ENCODE measurements at places on chromosomes 7 and 10. TPM values are rescaled to one million over a fixed set of nuclear protein-coding genes. Genes with fewer than 3 reads are reported as not detected.

DNA sequence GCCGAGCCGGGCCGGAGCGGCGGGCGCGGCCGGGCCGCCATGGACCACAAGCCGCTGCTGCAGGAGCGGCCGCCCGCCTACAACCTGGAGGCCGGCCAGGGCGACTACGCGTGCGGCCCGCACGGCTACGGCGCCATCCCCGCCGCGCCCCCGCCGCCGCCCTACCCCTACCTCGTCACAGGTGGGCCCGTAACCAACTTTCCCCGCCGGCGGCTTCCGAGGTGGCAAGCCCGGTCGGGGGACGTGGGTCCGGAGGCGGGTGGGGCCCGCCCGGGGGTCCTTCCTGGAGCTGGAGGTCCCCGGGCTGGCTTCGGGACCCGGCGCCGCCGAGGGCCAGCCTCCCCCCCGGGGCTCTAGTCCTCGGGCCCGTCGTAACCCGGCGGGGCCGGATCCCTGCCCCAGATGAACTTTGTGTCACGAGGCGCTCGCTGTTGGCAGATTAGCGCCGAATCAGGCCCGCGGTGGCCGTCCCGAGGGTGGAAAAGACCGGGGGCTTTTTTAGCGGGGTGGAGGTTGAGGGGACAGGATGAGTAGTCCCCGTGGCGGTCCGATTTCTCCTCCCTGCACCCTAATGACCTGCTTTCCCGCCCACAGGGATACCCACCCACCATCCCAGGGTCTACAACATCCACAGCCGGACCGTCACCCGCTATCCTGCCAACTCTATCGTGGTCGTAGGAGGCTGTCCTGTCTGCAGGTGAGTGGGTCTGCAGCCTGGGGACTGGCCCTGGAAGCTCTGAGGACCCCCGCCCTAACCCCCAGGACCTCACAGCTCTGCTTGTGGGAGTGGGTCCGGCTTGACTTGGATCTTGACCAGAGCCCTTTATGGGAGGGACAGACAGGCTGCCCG lies 496 bp downstream of the BRI3 start:
- peak; percentile 10 for ATAC-seq

- ATAC-seq, result no peak
These were observed 27.7 kb downstream of the CUL1 start for GRCh38 chr7:148726385-148726784.

FOXP2 gene
- total RNA-seq, result 2.4 TPM

GRCh38 chr10:91022390-91022789 lies 101.5 kb upstream of the ANKRD1 start:
- ATAC-seq, result no peak

- no peak for ATAC-seq
These were observed 24.9 kb downstream of the SAMD9 start for GRCh38 chr7:93092757-93093370.

DNA sequence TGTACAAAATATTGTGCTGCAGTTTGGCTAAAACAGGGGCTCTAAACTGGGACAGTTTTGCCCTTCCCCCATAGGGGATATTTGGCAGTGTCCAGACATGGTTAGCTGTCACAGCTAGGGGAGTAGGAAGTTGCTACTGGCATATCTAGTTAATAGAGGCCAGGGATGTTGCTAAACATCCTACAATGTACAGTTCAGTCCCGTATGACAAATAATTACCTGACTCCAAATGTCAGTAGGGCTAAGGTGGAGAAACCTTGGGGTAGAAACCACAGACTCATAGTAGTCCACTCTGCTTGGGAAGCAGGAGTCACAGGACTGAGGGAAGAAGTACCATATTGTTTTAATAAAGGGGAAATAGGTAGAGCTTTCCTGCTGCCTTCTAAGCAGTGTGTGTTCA lies 39.8 kb downstream of the WBP1L start:
- no peak for ATAC-seq

DNA sequence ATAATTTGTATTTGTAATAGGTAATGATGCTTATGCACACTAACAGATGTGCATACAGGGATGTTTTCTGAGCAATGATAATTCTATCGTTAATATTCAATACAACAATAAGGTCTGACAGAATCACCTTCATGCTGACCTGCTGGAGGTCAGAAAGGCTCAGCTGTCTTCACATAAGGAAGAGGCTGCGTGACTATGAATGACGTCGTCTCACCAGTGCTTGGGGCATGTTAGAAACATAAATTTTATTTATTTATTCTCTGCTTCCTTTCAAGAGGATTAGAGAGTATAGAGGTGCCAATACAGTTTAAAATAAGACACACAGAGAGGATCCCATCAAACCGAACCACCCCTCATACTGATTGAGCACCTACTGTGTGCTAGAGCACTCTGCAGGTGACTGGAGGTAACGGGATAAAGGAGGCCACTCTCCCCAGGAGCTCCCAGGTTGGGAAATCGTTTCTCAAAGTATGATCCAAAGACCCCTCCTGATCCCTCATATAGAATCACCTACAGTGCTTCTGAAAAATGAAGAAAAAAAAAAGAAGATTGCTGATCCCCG lies 265.6 kb upstream of the NPVF start:
- ATAC-seq, result peak; percentile 40

FOXI2 gene
- total RNA-seq, result 0.29 TPM

DNA sequence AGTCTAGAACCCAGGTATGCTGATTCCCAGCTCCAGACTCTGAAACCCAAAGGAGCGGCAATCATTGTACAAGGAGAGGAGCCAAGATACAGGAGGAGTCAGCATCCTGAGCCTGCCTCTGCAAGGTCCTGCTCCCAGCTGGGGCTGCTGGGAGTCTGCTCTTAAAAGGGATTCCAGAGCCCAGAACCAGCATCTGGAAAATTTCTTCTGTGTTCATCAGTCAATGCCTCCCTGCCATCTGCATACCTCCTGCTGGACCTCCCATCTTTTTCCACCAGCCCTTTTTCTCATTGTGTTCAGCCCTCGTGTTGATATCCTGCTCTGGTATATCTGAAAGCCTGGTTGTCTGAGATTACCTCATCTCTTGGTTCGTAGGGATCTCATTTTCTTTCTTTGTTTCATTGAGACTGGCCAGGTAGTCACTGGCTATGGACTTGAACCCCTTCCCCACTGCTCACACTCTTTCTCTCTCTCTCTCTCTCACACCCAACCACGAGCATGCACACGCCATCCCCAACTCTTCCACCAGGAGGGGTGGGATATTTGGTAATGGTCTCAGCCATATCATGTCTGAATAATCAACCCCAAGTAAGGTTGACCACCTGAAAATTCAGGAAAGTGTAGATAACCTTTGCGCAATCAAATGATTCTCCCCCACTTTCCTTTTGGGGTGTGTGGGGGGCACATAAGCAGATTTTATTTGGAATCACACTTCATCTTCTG lies 608.8 kb downstream of the LRMDA start:
- ATAC-seq, result no peak

DNA sequence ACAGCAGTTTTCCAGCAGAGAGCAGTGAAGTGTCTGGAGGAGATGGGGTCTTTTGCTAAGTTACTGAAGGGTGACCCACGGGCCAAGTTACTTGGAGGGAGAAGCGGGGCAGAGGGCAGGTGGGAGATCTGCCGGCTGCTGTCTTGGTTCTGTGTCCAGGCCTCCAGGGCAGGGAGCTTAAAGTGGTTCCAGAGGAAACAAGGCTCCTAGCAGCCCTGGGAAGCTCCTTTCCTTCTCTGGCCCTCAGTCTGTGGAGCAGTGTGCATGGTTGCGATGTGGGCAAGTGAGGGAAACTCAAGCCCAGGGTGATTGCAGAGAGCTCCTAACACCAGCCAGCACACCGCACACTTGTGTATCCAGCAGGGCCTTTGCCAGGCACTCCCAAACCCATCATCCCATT lies 6.3 kb downstream of the GHRHR start:
- ATAC-seq, result no peak

LRGUK gene
- 0.77 TPM for total RNA-seq

CLCN1 gene
- total RNA-seq, result 0.07 TPM

GRCh38 chr7:44103923-44104859 lies at the start of gene AEBP1:
AEBP1 (plus strand) TSS chr7:44104345; CDS start chr7:44104666, 321 bp downstream.
- peak; percentile 54 for ATAC-seq

NUP42 gene
- 35.8 TPM for total RNA-seq

SLC26A5 gene
- total RNA-seq, result 0.38 TPM

GRCh38 chr7:139722604-139723003 lies 55.2 kb downstream of the HIPK2 start:
- ATAC-seq, result no peak

GRCh38 chr7:158702944-158703343 lies 1.7 kb downstream of the NCAPG2 start:
- no peak for ATAC-seq

DNA sequence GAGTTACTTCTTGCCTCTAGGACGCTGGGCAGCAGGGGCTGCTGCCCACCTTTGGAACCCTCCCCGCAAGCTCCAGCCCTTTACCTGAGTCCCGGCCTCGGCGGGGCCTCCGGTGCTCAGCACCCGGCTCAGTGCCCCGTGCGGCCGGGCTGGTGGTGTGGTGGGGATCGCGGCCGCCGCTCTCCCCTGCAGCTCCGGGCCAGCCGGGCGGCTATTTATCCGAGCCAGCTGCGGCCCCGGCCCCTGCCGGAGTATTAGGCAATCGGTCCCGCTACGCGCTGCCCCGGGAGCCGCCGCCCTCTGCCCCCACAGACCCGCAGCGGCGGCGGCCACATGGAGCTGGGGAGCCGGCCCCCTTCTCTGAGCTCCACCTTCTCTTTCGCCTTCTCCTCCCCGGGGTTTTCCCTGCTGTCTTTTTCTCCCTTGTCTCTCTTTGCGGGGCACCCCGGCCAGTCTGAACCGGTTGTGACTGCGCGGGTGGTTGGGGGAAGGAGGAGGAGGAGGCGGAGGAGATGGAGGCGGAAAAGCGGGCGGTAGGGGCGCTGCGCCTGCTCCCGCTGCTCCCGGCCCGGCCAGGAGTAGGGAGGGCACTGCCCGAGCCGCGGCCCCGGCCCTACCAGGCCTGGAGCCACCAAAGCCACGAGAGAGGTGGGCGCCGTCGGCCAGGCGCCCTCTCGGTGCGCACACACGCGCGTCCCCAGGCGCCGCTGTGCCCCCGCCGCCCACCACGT lies at the start of gene SLC16A9:
TSS of gene SLC16A9 (minus strand) at position 456 of the 731 bp plus-strand sequence. CDS start 25,559 bp downstream, outside the sequence.
- ATAC-seq, result peak; percentile 93

DNA sequence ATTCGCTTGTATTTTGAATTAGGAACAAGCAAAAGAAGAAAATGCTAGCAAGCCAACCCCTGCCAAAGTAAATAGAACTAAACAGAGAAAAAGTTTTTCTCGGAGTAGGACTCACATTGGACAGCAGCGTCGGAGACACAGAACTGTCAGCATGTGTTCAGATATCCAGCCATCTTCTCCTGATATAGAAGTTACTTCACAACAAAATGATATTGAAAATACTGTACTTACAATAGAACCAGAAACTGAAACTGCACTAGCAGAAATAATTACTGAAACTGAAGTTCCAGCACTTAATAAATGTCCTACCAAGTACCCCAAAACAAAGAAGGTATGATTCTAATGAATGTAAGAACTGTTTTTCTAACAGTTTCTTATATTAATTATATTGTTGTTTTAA lies 87.9 kb downstream of the KMT2E start:
- no peak for ATAC-seq

DNA sequence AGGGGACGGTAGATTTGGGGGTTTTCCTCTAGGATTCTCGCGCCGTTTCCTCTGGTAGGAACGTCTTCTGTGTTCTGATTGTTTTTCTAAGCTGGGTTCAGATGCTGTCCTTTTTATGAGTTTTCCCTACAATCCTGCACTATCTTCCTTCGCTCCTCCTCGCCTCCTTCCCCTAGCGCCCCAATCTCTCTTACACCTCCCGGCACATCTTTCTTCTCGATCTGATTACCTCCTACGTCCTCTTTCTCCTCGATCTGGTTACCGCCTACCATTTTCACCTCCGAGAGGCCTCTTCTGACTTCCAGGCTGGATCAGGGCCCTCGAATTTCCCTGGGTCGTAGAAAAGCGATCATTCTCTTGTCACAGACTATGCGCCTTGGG lies 413 bp downstream of the BUD31 start:
- ATAC-seq, result peak; percentile 2

DNA sequence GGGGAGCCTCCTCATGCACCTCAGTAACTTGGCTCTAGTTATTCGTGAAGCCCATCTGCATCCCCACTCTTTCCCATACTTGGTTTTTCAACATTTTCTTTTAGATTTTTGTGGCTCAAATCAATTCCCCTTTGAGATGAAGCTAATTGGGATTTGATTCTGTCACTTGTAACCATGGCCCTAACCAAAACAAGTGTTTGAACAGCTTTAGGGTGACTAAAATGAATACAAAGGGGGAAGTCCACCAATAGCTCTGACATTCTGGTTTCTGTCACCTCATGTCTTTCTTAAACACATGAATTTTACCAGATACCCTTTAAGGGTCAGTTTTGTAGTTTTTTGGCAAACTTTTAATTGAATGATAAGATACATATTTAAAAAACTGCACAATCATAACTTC lies 87.0 kb downstream of the PCGF5 start:
- ATAC-seq, result no peak

GRCh38 chr7:44727158-44727936 lies 21.3 kb upstream of the ZMIZ2 start:
- ATAC-seq, result no peak

DNA sequence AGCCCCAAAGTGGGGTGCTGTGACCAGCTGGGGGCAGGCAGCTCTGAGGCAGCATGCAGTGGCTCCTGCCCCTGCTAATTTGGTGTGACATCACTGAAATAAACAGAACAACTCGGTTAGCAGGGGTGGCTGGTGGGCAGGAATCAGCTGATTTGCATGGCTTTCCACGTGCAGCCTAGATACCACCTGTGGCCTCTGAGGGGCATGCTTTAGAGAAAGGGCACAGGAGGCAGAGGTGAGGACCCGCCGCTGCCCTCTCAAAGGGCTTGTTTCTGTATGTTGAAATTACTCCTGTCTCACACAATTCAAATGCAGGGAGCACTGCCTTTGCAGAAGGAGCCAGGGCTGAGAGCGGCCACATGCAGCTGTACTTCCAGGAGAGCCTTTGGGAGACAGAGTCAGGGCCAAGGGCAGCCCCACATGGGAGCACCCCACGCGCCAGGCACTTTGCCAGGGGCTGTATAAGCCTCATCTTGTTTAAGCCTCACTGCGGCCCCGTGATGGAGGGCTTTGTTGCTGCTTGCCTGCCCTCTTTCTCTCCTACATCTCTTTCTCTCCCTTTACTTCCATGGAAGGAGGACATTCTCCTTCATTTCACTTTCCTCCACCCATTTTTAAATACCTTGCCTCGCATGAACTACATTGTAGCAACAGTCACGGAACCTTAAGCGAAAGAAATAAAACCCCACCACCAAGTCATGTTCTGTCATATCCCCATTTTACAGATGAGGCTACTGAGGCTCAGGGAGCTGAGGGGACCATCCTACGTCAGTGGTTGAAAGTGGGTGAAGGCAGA lies 137.7 kb downstream of the ZMIZ1 start:
- ATAC-seq, result no peak

GRCh38 chr7:1931256-1931950 lies 261.3 kb downstream of the ELFN1 start:
- ATAC-seq, result peak; percentile 93

GRCh38 chr10:17662193-17663138 lies 18.5 kb downstream of the STAM start:
- no peak for ATAC-seq

GRCh38 chr7:159033956-159034355 lies 110.7 kb downstream of the VIPR2 start:
- no peak for ATAC-seq

GRCh38 chr10:103692952-103693811 lies 162.2 kb downstream of the SH3PXD2A start:
- ATAC-seq, result peak; percentile 71

- ATAC-seq, result no peak
These were observed 8.3 kb downstream of the C10orf62 start for GRCh38 chr10:97597778-97598177.

- no peak for ATAC-seq
These were observed 3.4 kb upstream of the MYL7 start for GRCh38 chr7:44144426-44144967.

- ATAC-seq, result no peak
These were observed 52.2 kb downstream of the STEAP1B start for GRCh38 chr7:22447762-22448161.
